ENCODE measurements at places on chromosomes 4 and X.

GRCh38 chr4:55337944-55338343 is 8.1 kb upstream of the SRD5A3 start:
- no peak for DNase-seq

DNA sequence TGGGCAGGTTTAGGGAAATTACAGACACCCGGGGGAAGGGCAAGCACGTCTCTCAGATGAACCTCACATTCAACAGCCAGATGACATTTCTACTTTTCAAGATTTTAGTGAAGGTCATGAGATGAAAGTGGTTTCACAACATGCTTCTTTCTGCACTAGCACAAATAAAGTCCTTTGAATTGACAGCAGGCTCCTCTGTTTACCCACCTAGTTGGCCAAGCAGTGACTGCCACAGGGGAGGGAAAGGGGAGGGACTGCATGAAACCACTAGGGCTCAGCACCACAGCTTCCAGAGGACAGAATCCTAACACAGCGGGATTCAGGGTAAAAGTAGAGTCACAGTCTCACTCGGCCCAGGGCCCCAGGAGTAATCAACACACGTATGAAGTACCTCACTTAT is 6.2 kb downstream of the RAB40A start:
- DNase-seq, result no peak

- DNase-seq, result no peak
These were observed 189.0 kb upstream of the TTC29 start for GRCh38 chr4:147134536-147135210.

DNA sequence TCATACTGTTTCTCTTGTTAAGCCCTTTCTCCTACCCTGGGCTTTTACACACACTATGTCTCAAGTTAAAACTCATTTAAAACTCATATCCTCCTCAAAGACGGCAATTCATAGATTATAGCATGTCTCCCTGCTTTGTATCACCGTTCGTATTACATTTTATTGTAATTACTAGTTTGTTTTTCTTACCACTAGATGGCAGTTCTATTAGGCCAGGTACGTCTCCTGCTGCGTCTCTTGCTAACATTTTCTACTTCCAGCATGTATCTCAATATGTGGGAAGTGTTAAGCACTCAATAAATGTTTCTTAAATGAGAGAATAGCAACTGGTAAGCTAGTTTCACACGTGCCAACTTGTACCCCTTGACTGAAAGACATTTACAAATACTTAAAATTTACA is 450.3 kb upstream of the PCDH7 start:
- DNase-seq, result no peak

DNA sequence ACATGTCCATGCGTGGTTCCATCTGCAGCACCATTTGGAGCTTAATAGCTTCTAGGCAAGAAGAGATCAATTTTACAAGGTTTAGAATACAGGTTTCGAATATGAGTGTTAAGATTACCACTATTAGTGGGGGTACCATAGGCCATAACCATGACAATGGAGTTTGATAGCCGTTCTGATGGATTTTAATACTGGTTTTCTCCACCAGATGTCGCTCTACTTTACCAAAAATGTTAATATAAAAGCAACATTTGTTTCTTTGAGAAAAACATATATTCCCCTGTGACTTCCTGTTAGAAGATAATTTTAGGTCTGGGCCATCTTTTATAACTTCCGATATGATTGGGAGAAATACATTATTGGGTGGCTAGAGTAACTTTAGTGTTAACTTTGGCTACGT is 499.7 kb upstream of the POU3F4 start:
- no peak for DNase-seq

DNA sequence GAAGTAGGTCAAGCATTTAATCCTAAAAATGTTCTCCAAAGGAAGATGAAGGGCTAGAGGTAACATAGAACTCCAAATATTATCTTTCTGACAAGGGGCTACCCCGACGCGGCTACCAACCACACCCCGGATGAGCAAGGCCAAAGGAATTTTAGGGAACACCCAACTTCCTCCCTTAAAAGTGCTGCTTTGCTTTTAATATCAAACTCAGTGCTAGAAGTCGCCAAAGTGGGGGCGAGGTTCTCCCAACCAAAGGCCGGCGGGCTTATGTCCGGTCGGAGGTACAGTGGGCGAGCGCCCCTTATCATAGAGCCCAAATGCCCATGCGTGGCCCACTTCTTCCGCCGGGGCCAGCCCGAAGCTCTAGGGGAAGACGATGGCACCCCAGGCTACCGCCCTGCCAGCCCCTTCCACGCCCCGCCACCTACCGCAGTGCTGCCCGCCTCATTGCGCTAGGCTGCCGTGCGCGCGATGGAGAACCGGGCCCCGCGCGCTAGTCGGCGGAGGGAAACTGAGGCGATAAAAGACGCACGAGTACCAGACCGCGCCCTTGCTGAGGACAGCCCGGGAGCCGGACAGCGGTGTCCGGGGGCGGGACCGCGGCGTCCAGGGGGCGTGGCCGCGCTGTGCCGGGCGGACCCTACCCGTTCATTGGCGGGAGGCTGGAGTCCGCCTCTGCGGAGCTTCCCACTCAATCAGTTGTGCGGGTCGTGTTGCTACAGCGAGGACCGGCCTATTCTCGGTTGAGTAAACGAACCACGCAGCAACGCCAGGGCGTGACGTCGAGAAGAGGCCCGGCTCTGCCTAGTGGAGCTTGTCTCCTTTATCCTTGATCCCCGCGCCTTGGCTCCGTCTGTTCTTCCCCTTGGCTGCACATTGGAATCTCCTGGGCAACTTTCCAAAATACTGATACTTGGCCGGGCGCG is at the start of gene ACOT9:
ACOT9 (minus strand) TSS at position 580 of the 926 bp plus-strand sequence; CDS start at position 448, 132 bp downstream.
- DNase-seq, result peak; percentile 20

DNA sequence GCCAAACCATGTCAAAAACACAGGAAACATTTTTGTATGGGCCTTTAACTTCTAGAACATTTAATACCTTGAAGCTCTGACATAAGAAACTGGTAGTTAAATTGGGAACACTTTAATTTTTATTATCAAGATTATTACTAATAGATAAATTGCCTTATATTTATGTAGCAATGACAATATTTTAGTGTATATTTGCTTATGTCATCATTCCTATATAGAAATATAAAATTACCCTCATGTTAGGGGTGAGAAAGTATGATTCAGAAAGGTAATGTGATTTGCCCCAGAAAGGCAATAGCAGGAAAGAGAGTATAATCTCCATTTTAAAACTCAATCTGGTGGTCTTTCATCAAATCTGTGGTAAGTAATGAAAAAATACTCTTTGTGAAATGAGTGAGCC is 147.4 kb downstream of the IL15 start:
- no peak for DNase-seq

GRCh38 chr4:20195071-20195885 is 56.4 kb upstream of the SLIT2 start:
- no peak for DNase-seq

- DNase-seq, result no peak
These were observed 102.7 kb downstream of the TRAM1L1 start for GRCh38 chr4:116982656-116983055.

DNA sequence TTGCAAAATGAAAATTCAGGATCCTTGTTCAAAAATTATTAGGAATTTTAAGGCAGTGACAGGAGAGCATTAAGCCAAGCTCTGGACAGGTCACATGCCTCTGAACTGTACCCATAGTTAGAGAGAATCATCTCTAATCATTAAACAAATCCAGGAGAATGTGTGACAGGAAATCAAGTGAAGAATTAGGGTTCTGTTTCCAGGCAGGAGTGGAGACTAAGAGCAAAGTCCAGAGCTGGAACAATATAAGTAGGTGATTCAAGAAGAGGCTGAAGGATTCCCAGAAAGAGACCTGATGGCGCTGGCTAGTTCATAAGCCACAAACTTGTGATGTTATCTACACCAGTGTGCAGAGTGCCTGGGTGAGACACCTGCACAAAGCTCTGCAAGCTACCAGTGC is 104.6 kb upstream of the PRKG2 start:
- no peak for DNase-seq

- no peak for DNase-seq
These were observed 106.1 kb downstream of the RBM47 start for GRCh38 chr4:40523581-40523980.

All from stimulated activated CD4-positive, alpha-beta T cell treated with anti-CD3 and anti-CD28 coated beads, Interleukin-15, amount 100 ng/mL, for 1 hour (primary cell).